ENCODE measurements at places on chromosomes 2 and 18.

GRCh38 chr2:72270556-72271275 lies 123.1 kb upstream of the CYP26B1 start:
- no peak for DNase-seq

GRCh38 chr2:230861552-230862255 lies 3.0 kb upstream of the ITM2C start:
- no peak for DNase-seq

DNA sequence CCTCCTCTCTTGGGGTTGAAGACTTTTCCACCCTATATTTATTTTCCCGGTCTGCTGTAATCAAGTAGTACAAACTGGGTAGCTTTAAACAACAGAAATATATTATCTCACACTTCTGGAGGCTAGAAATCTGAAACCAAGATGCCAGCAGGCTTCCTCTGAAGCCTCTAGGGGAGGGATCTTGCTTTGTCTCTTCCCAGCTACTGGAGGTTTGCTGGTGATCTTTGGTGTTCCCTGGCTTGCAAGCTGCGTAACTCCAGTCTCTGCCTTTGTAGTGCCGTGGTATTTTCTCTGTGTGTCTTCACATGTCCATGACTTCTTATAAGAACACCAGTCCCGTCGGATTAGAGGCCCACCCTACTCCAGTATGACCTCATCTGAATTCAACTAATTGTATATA lies 44.4 kb downstream of the MYO3B start:
- DNase-seq = no peak

DNA sequence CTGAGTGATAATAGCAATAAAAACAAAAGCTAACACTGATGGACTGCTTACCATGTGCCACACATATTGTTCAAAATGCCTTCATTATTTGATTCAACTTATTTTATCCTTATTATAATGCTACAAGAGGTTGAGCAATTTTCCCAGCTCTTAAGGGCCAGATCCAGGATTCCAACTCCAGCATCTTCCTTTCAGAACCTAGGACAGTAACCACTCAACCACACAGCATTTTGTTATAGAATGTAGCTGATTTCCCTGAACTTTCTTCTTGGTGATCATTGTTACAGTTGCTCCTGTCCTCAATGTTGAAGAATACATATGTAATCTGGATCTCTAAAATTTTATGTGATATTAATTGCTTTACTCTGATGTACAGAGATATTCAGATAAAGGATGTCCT lies 341.7 kb downstream of the PIK3C3 start:
- no peak for DNase-seq

GRCh38 chr2:109597283-109597682 lies 16.5 kb downstream of the SEPTIN10 start:
- DNase-seq = no peak

DNA sequence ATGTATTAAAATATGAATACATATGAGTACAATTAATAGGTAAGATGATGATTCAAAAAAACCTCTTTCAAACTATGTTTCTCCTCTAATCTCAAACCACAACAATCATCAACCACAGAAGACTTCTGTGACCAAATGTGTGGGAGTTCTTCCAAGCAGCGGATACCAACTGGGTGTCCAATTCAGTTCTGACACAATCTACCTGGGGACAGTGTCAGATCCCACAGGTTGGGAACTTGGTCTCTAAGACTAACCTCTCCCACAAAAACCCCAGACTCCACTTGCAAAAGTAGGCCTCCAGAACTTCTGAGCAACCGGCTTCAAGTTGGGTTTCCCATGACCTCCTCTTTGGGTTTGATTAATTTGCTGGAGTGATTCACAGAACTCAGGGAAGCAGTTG lies 26.9 kb downstream of the FASTKD1 start:
- DNase-seq = no peak

GRCh38 chr2:235677937-235678336 lies 184.1 kb downstream of the AGAP1 start:
- no peak for DNase-seq

DNA sequence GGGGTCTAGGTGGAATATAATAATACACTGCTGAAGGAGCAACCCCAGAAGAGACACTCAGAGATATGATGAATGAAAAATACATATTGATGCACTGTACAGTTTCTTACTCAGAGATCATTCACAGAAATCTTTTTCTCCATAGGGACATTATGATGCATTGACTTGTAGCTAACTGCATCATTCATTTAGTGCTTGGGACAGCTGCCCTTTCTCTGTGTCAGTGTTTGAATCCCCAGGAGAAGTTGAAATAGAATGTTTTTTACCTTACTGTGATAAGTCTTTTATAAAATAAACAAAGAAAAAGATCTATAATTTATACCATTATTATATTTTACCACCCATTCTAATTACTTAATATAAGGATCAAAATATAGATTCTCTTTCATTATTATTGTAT lies 91.7 kb upstream of the DSEL start:
- no peak for DNase-seq
